ENCODE measurements at places on chromosomes 5 and 9.

GRCh38 chr5:1875281-1875842, 7.4 kb downstream of the IRX4 start:
- no peak for DNase-seq

DNA sequence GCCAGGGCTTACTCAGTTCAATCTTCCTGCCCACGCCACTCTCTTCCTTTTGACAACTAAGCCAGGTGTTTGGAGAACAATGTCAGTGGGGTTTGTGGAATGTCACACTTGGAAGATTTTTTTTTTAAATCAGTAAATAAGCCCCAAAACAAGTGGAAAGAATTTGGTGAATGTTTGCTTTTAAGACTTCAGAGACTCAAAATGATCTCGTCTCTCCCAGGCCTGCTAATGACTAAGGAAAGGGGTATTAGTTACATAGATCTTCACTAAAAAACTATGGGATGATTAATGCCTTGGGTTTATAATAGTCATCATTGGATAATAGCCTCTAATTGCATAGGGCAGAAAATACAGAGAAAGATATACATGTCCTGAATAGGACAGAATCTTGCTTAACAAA, 166.4 kb downstream of the DMRT2 start:
- DNase-seq = no peak

- peak; percentile 45 for DNase-seq
Measured at GRCh38 chr5:43065387-43065947, 25.3 kb upstream of the ANXA2R start.

GRCh38 chr9:32350682-32351081, 33.8 kb upstream of the ACO1 start:
- DNase-seq = no peak

GRCh38 chr5:19270153-19270552, 717.8 kb downstream of the CDH18 start:
- DNase-seq = no peak

DNA sequence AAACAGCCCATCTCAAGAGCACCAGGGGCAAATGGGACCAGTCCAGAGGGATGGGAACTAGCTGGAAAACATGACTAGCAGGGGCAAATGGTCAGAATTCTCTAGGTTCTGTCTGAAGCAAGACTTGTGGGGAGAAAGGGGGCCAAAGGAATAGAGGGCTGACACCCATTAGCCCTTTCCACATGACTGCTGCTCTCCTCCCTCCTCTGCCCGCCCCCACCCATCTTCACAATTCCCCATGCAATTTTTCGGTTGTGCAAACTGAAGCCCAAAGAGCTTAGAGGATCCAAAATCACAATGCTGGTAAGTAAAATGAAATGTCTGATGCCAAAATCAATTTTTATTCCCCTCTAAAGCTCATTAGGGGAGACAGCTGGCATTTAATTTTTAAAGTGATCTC, 207.1 kb downstream of the DCP2 start:
- no peak for DNase-seq

GRCh38 chr5:107553117-107553555, 117.6 kb downstream of the EFNA5 start:
- DNase-seq = no peak

DNA sequence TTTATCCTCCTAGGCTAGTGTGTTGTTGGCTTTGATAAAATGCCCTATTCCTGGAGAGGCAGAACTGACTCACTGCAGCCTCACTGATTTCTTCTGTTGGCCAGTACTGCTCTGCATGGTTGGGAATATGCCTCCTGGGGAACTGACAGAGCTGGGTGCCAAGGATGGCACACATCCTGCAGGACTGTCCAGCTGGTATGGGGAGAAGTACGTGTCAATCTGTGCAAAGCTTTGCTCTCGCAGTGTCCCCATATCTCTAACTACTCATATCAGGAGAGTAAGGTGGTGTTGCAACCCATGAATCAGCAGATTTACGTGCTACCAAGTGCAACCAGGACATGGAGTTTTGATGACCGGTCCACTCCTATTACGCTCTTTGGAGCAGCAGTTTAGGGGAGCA, 74.7 kb downstream of the TEK start:
- DNase-seq = no peak

GRCh38 chr5:135162661-135163265, 128.7 kb upstream of the PITX1 start:
- DNase-seq = no peak

DNA sequence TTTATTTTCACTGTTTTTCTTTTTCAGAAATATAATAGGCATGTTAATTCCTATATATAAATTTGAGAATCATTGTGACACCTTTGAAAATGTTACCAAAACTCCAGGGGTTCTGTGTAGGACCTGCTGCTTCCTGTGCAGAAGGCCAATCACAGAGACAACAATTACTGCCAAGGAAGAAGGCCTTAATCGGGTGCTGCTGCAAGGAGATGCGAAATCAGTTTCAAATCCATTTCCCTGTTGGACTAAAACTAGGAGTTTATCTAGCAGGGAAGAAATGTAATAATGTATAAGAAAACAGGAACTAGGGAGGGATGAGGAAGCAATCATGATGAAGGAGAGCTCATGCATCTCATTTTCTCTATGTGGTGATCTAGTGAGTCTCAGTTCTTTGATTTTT, 209.7 kb upstream of the NUDT12 start:
- DNase-seq = no peak

DNA sequence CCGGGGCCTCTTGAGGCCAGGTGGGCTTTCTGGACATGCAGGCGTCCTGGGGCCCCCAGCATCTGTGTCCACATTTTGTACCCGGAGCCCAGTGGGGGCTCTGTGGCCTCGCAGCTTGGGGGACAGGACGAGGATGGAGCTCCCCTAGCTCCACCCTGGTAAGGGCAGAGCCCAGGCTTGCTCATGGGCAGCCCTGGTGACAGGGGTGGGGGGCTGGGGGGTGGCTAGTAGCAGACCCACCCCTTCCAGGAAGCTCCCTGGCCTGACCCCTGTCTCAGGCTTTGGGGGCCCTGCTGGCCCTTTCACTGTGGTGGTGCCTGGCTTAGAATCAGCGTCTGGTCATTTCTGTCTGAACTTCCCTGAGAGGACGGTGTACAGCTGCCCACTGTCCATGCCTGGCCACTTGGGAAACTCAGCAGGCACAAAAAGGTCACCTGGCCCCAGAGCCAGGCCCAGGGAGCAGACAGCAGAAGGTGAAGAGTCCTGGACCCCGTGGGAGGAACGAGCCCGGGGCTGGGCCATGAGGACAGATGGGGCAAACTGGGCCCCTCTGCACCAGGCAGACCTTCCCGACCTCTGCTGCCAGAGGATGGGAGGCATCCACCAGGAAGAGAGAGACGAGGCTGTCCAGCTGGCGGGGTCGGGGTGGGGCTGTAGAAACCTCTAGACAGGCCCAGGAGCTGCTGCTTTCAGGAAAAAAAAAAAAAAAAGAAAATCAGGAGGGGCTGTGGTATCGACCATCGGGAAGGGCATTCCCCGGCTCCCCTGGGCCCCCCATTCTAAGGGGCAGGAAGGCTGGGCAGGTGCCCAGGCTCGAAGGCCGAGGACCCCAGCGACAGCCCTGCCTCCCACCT, 52.8 kb downstream of the EXD3 start:
- DNase-seq = no peak

DNA sequence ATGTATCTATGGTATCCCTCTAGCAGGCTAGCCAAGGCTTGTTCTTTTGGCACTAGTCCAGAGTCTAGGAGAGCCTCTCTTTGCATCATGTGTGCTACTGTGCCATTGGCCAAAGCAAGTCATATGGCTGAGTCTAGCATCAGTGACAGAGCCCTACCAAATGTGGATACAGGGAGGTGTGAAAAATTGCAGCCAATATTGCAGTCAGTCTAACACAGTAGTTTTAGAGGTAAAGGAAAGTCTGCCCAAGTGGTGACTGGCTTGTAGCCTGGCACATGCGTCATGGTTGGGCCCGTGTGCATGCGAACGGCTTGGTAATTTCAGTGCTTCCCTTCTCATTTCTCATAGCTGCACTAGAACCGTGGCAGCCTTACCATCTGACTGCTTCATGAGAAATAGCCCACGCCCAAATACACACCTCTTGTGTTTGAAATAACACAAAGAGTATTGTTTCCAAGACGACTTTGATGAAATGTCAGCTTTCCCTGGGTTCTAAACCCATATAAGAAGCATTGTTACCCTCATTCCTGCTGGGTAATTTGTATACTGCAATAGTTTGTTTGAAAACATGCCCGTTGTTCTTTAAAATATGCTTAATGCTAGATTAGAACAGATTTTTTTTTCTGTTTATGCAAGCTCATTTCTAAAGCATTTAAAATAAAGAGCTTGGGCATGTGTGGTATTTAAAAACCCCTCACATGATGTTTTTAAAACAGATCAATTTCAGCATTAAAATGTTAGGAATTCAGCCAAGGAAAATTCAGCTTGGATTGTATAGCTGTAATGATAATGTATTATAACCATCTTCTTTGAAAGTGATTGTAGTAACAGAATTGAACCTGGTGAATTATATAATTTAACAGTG, 113.2 kb downstream of the TLE4 start:
- DNase-seq = no peak

- no peak for DNase-seq
Measured at GRCh38 chr5:69048230-69048629, 45.6 kb upstream of the SLC30A5 start.

- peak; percentile 84 for DNase-seq
Measured at GRCh38 chr9:98796364-98797101, at the start of gene ANKS6. Gene ANKS6 (minus strand): TSS chr9:98796555. CDS start chr9:98796491, 64 bp downstream.

GRCh38 chr9:131393622-131394463, at the start of gene PRRC2B:
Gene PRRC2B (plus strand): TSS chr9:131394086. CDS start chr9:131430145, 36,059 bp downstream.
- DNase-seq = peak; percentile 83

DNA sequence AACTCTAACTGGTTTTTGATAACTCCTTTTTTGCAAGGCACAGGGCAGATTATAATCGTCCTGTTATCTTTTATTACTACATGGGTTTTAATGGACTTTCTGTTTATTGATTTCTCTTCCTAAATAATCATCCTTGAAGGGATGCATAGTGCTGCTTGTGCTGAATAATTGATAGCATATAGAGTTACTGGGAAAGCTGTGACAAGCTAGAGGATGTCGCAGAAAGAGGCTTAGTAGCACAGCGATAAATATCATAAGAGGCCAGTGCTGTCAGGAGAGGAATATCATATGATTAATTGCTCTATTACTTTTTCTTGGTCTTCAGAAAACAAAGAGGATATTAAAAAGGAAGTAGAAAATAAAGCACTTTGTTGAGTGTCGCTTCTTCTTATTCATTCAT, 1007.1 kb upstream of the ACO1 start:
- no peak for DNase-seq

DNA sequence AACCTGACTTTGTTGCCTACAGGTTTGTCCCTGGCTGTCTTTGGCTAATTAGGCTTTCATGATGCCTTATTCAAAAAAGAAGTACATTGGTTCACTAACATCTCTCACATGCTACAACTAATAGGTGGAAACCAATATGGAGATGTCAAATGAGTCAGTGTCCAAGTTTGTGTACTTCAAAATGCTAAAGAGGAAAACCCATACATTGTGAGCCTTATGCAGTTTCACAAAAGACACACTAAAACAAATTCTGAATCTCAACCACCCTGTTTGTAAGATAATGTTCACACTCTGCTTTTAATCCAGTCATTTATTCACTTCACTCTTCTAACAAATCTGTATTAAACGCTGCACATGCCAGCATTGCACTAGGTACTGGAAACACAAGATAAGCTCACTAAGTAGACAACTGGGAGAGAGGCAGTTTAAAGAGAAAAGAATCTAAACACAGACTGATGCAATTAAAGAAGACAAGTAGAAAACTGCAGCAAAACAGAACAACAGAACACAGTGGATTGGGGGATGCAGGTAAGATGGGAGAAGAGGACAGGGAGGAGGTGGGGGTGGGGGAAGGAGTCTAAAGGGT, 104.1 kb downstream of the DROSHA start:
- no peak for DNase-seq

DNA sequence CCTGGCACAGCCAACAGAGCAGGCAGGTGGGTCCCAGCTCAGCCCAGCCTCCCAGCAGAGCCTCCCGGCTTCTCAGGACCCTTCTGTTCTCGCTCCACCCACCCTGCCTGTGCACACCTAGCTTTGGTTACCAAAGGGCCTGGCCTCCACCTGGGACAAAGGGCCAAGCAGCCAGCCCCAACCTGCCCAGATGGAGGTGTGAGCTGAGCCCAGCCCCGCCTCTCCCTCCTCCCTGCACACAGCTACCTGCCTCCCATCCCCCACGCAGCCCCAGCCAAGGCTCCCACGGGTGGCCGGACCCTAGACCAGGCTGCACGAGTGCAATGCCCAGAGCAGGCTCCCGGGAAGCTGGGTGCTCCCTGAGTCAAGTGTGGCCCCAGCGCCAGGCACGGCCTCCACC, 5.6 kb downstream of the TPRN start:
- no peak for DNase-seq

GRCh38 chr5:150412319-150413175, at the start of gene CD74:
Gene CD74 (minus strand): TSS chr5:150412910. CDS start chr5:150412749, 161 bp downstream.
- DNase-seq = peak; percentile 95

DNA sequence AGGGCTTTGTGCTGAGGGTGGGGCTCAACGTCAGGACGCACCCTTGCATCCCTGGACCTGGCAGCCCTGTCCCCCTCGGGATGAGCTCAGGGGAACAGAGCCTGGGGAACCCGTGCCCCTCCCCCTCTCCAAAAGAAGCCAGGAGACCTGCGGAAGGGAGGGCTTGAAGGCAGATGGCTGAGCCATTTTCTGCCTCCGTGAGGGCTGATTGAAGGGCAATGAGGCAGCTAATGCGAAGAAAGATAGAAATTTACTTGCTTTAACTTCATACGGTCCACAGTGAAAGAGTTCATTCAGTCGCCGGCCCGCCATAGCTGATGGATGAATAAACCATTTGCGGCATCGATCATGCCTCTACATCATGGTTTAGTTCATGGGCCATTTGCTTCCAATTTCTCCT, 28.8 kb downstream of the ASS1 start:
- DNase-seq = no peak

DNA sequence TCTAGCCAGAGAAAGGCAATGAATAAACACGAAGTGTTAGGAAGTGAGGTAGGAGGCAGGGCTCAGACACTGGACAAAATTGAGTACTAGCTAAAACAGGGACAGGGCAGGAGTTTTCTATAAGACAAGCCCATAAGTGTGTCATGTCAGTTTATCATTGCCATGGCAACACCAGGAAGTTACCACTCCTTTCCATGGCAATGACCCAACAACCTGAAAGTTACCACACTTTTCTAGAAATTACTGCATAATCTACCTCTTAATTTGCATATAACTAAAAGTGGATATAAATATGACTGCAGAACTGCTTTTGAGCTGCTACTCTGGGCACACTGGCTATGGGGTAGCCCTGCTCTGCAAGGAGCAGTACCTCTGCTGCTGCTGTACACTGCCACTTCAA, 442.5 kb upstream of the COX7C start:
- DNase-seq = no peak

GRCh38 chr9:110700953-110701352, 32.4 kb downstream of the MUSK start:
- DNase-seq = no peak

DNA sequence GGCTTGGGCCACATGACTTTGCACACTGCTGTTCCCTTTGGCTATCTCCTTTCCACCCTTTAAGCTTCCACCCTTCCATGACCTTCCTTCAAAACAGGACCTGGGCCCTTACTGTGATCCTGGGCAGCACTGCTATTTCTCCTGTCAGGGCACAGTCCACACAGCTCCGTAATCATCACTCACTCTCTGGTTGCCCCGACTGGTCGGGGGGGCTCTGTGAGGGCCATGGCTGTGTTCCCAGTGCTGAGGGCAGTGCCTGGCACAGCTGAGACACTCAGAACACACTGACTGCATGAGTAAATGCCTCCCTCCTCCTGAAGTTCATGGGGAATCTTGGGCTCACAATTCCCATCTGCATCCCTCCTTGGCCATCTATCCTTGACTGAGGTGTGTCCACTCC, 12.2 kb downstream of the TRAF1 start:
- no peak for DNase-seq
